Liver (tissue), 10 donors: ENCODE measurements at places on chromosomes 3 and 15.

DNA sequence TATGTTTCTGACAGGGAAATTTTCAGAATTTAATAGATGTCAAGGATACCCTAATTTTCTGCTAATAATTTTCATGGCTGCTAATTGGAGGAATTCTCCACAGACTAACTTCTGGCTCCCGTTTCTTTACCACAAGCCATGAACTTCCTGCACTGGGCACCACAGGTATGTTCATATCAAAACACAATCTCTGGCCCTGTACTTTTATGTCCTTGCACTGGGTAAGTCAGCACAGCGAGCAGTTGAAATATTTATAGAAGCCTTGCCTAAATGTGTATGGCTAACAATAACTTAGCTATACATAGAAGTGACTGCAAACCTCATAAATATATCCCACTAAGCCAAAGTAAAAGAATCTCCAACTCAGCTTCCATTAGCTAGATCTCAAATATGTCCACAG is 246.9 kb downstream of the ZIC1 start:
- no peak for DNase-seq

DNA sequence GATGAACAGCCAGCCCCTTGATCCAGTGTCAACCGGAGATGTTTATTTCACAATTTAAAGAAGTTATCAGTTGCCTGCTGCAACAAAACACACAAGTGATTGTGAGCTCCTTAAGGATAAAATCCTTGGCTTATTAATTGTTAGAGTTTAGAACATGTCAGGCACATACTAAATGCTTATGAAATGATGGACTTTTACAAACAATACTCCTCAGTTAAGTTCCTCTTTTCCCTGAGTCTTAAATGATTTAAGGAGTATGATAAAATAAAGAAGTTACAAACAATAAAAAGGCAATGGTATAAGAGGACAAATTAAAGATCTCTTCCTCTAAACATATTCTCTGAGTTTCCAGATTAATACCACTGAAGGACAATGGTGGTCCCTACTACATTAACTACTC is 5.7 kb downstream of the GHSR start:
- DNase-seq = no peak

DNA sequence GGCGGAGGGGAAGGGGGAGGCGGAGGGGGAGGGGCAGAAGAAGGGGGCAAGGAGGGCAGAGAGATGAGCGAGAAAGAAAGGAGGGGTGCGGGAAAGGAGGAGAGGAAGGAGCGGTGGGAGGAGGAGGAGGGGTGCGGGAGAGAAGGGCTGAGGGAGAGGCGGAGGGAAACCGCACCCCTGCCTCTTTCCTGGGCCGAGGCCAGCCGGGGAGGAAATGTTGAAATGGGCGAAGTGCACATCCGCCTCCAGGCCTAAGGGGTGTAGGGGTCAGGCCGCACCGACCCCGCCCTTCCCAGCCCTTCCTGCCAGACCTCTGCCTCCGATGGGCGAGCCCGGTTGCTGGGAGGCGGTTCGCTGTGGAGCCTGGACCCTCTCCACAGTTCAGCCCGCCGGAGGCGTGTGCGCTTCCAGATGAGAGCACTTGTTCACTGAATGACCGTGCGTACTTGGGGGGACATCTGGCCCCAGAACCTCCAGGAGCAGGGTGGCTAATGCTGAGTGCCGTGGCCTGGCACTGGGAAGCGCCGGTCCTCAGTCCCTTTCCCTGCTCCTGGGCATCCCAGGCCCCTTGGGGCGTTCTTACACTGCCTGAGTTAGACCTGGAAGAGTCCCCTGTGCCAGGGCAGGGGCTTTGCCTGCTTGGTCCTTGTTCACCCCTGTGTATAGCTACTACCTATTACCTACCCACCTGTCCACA is 110.3 kb upstream of the KLF13 start:
- DNase-seq = peak; percentile 91

DNA sequence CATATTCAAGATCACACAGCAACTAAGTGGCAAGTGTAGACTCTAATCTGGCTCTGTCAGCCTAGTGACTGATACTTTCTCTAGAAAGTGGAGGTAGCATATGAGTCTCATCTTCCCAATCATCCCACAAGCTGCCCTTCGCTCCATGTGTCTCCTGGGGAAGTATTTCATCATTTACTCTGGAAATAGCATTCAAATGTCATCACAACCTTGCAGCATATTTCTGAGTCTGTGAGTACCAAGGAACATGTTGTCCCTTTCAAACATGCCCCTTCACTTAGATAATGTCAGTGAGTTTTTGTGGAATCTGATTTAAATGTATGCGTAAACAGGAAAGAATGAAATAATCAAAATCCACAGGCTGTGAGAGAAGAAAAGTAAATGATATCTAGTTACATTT is 322.9 kb downstream of the SLC9A9 start:
- no peak for DNase-seq

GRCh38 chr3:135706758-135707375 is 258.7 kb upstream of the PPP2R3A start:
- DNase-seq = no peak

GRCh38 chr3:42187936-42188335 is 78.0 kb downstream of the CCK start:
- DNase-seq = no peak

GRCh38 chr3:82473864-82474541 is 712.6 kb upstream of the GBE1 start:
- DNase-seq = no peak

GRCh38 chr3:45547764-45548680 is 46.5 kb upstream of the LIMD1 start:
- no peak for DNase-seq

DNA sequence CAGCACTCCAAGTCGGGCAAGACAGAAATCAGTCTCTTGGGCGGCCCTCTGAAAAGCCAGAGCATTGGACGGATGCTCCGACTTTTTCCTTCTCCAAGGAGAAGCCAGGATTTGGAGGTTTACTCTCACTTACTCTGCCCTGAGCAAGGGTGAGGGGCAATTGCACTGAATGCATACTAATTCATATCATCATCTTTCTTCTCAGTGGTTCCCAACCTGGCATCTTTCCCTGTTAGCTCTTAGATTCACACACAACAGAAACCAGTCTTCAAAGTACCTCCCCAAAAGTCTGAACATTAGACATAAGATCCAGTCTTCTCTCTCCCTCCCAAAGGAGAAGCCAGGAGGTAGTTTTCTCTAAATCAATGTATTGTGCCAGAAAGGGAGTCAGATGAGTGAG is 219.2 kb downstream of the GREM1 start:
- DNase-seq = no peak

GRCh38 chr3:134752761-134753461 is 42.1 kb upstream of the EPHB1 start:
- DNase-seq = no peak

- no peak for DNase-seq
These were observed 4.9 kb downstream of the ANPEP start for GRCh38 chr15:89809787-89810148.

DNA sequence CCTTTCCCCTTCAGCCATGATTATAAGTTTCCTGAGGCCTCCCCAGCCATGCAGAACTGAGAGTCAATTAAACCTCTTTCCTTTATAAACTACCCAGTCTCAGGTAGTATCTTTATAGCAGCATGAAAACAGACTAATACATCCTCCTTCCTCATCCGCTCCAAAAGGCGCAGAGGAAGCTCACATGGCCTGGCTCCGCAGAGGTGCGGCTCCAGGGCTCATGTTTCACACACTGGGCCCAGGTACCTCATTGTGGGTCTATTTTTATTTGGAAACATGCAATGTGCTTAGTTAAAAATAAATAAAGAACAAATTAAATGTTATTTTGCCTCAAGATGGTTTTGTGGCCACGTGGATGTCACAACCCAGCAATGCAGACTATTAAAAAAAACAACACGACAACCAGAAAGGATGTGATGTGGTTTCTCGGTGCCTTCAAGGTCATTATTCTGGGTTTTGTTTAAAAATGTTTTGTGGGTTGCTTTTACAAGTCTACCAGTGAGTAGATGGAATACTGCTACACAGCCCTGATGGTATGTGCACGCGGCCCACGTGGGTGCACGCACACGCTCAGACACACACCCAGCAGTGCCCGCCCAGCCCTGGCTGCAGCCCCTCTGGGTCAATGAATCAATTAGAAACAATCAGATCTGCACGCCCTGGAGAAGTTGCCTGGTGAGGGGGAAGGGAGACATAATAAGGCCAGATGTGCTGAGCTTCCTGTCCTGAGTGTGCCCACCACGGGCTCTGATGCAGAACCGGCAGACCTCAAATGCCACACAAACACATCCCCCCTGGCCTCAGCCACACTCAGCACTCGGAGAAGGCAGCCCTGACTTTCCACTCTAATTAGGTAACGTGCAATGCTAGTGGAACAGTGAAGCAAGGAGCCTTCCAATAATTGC is 140.1 kb downstream of the ADAMTS17 start:
- no peak for DNase-seq

DNA sequence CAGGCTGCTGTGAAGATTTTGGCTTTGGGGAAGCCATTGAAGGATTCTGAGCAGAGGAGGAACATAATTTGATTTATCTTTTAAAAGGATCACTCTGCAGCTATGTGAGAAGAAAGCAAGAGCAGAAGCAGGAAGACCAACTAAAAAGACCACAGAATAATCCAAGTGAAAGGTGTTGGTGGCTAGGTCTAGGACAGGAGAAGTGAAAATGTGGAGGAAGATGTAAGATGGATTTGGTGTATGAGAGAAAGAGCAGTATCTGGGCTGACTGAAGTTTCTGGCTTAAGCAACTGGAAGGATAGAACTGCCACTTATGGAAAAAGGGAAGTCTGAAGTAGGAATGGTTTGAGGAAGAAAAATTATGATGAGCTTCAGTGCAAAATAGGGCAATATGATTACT is 62.0 kb downstream of the SFMBT1 start:
- no peak for DNase-seq

DNA sequence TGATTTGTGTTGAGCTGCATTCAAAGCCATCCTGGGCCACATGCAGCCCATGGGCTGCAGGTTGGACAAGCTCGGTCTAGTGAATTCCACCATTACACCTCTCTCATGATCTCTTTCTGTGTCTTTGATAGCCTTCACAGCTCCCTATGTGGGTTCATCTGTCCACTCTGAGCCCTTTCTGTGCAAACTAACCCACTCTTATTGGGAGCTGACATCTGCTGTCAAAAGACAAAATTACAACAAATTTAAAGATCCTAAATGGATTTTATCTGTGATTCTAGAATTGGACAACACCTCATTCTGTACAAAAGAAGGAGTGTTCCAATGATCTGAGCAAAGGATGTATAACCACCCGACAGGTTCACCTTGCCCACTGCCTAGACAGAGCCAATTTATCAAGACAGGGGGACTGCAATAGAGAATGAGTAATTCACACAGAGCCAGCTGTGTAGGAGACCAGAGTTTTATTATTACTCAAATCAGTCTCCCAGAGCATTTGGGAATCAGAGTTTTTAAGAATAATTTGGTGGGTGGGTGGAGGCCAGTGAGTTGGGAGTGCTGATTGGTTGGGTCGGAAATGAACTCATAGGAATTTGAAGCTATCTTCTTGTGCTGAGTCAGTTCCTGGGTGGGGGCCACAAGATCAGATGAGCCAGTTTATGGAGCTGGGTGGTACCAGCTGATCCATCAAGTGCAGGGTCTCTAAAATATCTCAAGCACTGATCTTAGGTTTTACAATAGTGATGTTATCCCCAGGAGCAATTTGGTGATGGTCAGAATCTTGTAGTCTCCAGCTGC is 2.6 kb upstream of the XYLB start:
- DNase-seq = no peak
